ENCODE measurements at places on chromosomes 12 and 14. TPM values are rescaled to one million over a fixed set of nuclear protein-coding genes. Genes with fewer than 3 reads are reported as not detected.

- no peaks in the 10 kb centered on the region for H3K36me3 ChIP-seq
- H3K27ac ChIP-seq: no peak overlapping the region
- DNase-seq: no peak
- H3K4me3 ChIP-seq: no peak overlapping the region
- H3K4me1 ChIP-seq: no peaks in the 10 kb centered on the region
Observed at GRCh38 chr14:94628578-94628977, 16.4 kb downstream of the SERPINA3 start.

Gene INSM2
- not detected for polyA plus RNA-seq

- H3K4me1 ChIP-seq: no peaks in the 10 kb centered on the region
- DNase-seq: peak; percentile 95
- H3K27me3 ChIP-seq: no peaks in the 10 kb centered on the region
- no peak overlapping the region for H3K27ac ChIP-seq
- no peak overlapping the region for H3K4me3 ChIP-seq
Observed at GRCh38 chr14:90660865-90661570, 155.2 kb downstream of the TTC7B start.

Gene MVK
- polyA plus RNA-seq: 17.0 TPM

Gene TTC8
- polyA plus RNA-seq: 3.8 TPM

Gene GARIN6
- not detected for polyA plus RNA-seq

Gene CLMN
- 2.9 TPM for polyA plus RNA-seq

DNA sequence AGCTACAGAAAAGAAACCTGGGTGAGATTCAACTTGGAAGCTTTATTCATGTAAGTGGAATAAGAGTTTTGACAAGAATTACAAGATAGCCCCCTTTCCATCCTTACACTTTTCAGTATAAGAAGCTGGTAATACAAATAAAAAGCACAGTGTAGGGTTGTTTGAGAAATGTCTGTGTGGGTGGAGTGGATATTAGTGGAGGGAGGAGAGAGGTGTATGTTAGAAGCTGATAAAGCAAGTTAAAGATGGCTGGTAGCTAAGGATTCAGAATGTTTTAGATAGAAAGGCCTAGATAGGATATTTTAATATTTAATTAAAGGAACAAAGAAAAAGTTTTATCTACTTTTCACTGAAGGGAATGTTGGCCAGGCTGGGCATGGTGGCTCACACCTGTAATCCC lies 12.5 kb downstream of the CFAP54 start:
- H3K27me3 ChIP-seq: no peaks in the 10 kb centered on the region
- H3K36me3 ChIP-seq: no peaks in the 10 kb centered on the region
- H3K27ac ChIP-seq: no peak overlapping the region
- H3K4me1 ChIP-seq: peaks cover 11% of the 10 kb centered on the region
- no peak for DNase-seq

Gene ANKRD13A
- polyA plus RNA-seq: 15.5 TPM

- no peaks in the 10 kb centered on the region for H3K36me3 ChIP-seq
- no peak overlapping the region for H3K27ac ChIP-seq
- H3K27me3 ChIP-seq: peaks cover 44% of the 10 kb centered on the region
- H3K4me1 ChIP-seq: no peaks in the 10 kb centered on the region
Observed at GRCh38 chr12:49703647-49704137, 3.5 kb downstream of the FMNL3 start.

Gene M6PR
- polyA plus RNA-seq: 25.9 TPM

DNA sequence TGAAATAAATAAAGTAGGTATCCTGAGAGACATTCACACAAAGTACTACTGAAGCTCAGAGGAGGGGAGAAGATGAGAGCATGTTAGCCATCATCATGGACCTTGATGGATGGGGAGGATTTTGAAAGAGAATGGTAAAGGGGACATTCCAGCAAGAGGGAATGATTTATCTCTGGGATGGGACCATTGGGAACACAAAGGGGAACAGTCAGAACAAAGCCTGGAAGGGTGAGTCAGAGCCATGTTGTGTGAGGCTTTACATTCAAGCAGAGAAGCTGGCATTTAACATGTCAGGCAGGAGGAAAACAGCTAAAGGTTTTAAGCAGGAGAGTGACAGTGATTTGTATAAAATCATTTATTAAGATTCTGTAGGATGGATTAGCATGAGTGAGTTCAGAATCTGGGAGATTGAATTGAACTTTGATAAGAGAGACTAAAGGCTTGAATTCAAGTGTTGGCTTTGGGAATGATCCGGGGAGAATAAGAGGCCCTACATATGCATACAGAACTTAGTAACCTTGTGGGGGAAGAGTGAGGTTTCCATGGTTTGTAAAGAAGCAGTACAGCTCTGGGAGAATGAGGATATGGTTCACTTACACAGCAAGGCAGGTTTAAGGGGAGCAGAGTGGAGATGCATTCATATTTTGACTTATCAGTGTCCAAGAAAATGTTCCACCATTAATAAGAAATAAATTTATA lies 174.4 kb downstream of the SYT10 start:
- H3K4me1 ChIP-seq: no peaks in the 10 kb centered on the region
- no peaks in the 10 kb centered on the region for H3K27me3 ChIP-seq
- H3K27ac ChIP-seq: no peak overlapping the region
- H3K4me3 ChIP-seq: no peak overlapping the region
- no peak for DNase-seq

DNA sequence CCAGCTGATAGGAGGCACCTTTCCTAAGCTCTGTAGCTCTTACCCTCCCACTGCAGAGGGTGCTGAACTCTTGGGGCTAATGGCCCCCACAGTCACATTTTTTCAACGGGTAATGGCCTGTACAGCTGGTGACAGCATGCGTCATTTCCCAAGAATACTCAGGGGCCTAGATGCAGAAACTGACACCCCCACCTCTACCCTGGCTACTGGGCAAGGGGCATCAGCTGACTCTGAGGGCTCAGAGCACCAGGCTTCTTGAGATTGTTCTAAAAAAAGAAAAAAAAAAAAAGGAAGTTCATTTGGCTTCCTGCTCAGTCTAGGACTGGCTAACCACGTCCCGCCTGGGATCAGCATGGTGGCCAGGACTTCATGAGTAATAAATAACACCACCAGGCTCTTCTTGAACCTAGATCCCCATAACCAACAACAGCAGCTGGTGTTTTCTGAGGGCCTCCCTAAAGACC lies 35.2 kb downstream of the ZFP36L1 start:
- DNase-seq: peak; percentile 91
- no peaks in the 10 kb centered on the region for H3K27me3 ChIP-seq
- H3K36me3 ChIP-seq: no peaks in the 10 kb centered on the region
- H3K4me1 ChIP-seq: no peaks in the 10 kb centered on the region
- no peak overlapping the region for H3K4me3 ChIP-seq

DNA sequence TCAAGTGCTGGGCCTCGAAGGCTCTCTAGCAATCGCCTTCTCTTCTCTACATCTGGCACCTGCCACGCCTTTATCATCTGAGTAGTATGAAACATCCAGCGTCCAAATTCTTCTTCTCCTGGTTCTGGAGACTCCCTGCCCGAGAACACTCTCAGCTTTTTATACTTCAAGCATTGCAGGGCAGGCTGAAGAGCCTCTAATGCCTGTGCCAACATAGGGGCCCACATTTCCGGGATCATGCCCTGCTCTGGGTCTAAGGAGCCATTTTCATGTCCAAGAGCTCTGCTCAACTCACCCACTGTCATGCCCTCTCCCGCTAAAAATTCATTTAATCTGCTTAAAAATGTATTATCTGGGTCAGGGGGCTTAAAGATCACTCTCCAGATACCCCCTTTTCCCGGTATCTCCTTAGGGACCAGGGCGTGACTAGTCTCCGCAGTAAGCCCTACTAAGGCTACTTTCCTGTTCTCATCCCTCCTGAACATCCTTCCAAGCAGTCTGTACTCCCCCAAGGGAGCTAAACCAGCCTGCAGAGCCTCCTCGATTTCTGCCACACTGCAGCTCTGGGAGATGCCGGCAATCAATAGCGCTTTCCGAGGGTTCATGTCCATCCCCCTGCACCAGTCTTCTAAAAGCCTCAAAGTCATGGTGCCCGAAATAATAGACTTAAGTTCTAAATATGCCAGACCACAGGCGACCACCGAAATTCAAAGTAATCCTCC lies 940 bp downstream of the MOAP1 start:
- H3K27ac ChIP-seq: peak overlapping the region; percentile 100
- peaks cover 2% of the 10 kb centered on the region for H3K36me3 ChIP-seq
- H3K4me3 ChIP-seq: peak overlapping the region; percentile 84
- H3K27me3 ChIP-seq: no peaks in the 10 kb centered on the region
- peak; percentile 32 for DNase-seq

GRCh38 chr14:42224053-42224888 lies 617.6 kb downstream of the LRFN5 start:
- H3K36me3 ChIP-seq: no peaks in the 10 kb centered on the region
- no peak overlapping the region for H3K27ac ChIP-seq
- no peaks in the 10 kb centered on the region for H3K27me3 ChIP-seq
- no peaks in the 10 kb centered on the region for H3K4me1 ChIP-seq
- no peak overlapping the region for H3K4me3 ChIP-seq

DNA sequence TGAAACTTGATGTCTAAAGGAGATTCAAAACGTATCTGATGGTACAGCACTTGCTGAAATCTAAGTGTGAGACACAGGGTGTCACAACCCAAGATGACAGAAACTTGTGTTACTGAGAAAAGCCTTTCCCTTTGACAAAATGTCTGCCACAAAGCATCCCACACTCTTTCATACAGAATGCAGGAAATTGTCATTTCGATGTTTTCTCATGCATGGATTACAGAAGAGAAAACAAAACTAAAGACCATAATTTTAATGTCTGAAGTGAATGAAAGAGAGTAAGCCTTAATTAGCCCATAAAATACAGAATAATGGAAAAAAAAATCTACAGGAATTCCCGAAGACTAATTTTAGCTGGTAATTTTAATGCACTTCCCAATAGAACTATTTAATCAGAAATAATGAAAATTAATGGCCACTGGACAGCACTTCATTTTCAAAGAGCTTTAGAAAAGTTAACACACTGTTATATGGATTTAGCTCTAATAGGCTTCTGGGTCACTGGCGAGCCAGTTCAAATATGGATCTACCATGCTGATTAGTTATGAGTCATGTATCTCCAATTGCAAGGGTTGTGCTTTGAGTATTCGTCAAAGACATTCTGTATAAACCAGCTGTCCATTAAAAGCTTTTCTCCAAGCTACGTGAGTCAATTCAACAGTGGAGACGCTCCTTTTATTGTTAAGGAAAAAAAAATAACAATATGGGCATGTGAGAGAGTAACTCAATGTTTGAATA lies 656.7 kb downstream of the SLC16A7 start:
- no peak overlapping the region for H3K27ac ChIP-seq
- no peak for DNase-seq
- no peaks in the 10 kb centered on the region for H3K27me3 ChIP-seq
- no peak overlapping the region for H3K4me3 ChIP-seq

DNA sequence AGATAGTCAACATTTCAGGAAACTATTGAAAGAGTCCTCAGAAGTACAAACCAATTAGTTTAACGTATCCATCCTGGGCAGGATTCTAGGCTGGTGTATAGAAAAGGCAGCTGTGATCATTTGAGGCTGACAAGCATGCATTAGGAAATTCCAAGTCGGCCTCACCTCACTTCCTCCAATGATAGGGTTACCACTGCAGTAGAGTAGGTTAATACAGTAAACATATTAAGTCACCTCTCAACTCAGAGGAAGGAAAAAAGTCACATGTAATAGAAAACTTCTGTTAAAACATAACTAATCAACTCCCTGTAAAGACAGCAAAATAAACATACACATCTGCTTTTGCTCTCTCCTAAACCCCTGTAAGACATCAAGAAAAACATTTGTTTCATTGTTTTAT lies 33.5 kb downstream of the MED13L start:
- H3K4me3 ChIP-seq: no peak overlapping the region
- no peak overlapping the region for H3K27ac ChIP-seq
- H3K4me1 ChIP-seq: peaks cover 4% of the 10 kb centered on the region
- H3K27me3 ChIP-seq: no peaks in the 10 kb centered on the region

DNA sequence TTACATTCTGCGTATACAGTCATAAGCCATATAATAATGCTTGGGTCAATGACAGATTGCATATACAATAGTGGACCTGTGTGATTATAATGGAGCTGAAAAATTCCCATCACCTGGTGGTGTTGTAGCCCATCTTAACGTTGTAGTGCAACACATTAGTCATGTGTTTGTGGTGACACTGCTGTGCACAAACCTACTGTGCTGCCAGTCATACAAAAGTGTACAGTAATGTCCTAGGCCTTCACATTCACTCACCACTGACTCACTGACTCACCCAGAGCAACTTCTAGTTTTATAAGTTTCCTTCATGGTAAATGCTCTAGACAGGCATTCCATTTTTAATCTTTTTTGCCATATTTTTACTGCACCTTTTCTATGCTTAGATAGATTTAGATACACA lies 194.8 kb upstream of the SEL1L start:
- H3K27ac ChIP-seq: no peak overlapping the region
- no peaks in the 10 kb centered on the region for H3K36me3 ChIP-seq
- no peaks in the 10 kb centered on the region for H3K27me3 ChIP-seq
- no peak for DNase-seq
- no peaks in the 10 kb centered on the region for H3K4me1 ChIP-seq

- H3K27ac ChIP-seq: no peak overlapping the region
- H3K4me1 ChIP-seq: peaks cover 11% of the 10 kb centered on the region
- no peak overlapping the region for H3K4me3 ChIP-seq
- H3K36me3 ChIP-seq: peaks cover 7% of the 10 kb centered on the region
- no peak for DNase-seq
Observed at GRCh38 chr12:7154042-7154441, 23.9 kb downstream of the CLSTN3 start.

DNA sequence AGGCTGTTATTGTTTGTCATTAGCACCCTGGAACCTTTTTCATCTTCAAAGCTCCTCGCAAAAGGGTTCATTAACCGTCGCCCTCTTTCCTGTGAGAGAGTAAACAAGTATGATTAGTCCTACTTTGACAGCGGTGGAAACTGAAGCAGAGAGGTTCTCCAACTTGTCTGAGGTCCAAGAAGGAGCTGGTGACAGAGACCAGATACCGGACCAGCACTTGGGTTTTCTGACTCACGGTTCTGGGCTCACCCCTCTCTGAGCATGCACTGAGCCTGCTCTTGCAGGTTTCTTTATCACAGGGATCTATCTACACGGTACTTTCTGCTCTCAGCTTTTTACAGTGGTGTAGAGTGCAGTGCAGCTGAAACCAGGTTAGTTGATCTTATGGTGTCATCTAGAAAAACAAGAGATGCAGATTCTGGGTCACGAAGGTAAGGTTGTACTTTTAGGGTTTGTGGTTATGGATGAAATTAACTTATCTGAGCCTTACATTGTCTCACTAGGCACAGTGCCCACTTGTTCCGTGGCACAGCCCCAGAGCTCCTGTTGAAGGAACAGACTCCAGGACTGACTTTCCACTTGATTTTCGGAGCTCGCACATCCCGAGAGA lies 62.1 kb downstream of the PPP2R5C start:
- no peaks in the 10 kb centered on the region for H3K27me3 ChIP-seq
- peak; percentile 48 for DNase-seq
- H3K36me3 ChIP-seq: no peaks in the 10 kb centered on the region

GRCh38 chr12:81329085-81329484 lies 251.2 kb downstream of the ACSS3 start:
- H3K27ac ChIP-seq: no peak overlapping the region
- H3K4me3 ChIP-seq: no peak overlapping the region
- DNase-seq: peak; percentile 0
- no peaks in the 10 kb centered on the region for H3K27me3 ChIP-seq
- H3K4me1 ChIP-seq: no peaks in the 10 kb centered on the region

- H3K27ac ChIP-seq: no peak overlapping the region
- H3K4me1 ChIP-seq: no peaks in the 10 kb centered on the region
- H3K27me3 ChIP-seq: no peaks in the 10 kb centered on the region
- DNase-seq: no peak
- H3K4me3 ChIP-seq: no peak overlapping the region
Observed at GRCh38 chr12:98709022-98709421, 63.9 kb downstream of the APAF1 start.

Gene MOK
- polyA plus RNA-seq: 3.0 TPM

GRCh38 chr12:754473-754820 lies 2.1 kb downstream of the WNK1 start:
- H3K36me3 ChIP-seq: no peaks in the 10 kb centered on the region
- peak overlapping the region; percentile 98 for H3K27ac ChIP-seq
- no peaks in the 10 kb centered on the region for H3K27me3 ChIP-seq
- no peak for DNase-seq

Measured in small intestine (tissue), 16 donors.